Effector memory CD8-positive, alpha-beta T cell (primary cell): ENCODE measurements at places on chromosomes 16 and 17.

DNA sequence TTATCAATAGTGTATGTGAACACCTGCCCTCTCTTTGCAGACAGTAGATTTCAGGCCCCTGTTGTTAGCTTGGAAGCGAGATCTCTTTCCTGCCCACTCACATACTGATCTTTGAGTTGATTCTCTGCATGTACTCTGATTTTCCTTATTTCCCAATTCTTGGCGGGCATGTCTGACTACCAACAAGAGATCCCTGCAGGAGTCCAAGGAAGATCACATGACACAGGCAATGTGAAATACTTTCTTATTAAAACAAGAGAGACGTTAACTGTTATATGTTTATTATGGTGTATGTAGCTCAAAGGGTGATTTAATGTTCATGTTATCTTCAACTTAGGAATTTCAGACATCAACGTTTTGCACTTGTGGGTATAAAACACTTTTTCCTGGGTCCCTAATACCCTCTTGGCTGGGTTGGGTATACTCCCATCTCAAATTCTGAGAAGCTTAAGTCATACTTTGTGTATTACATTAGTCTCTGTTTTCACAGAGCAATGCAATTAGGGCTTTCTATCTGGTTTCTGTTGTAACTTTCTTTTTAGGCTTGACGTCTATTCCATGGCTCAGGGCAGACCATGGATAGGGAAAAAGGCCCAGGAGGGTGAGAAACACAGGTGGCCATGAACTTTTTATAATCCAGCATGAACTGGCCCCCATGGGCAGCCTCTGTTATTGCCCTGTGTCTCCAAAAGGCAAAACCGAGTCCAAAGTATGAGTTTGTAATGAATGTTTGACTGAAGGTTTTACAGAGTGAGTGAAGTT lies 32.2 kb downstream of the HSD17B2 start:
- H3K27me3 ChIP-seq = peaks cover 49% of the 10 kb centered on the region
- H3K36me3 ChIP-seq = no peaks in the 10 kb centered on the region
- no peak overlapping the region for H3K4me3 ChIP-seq
- DNase-seq = no peak
- H3K27ac ChIP-seq = no peak overlapping the region
- H3K4me1 ChIP-seq = no peaks in the 10 kb centered on the region

DNA sequence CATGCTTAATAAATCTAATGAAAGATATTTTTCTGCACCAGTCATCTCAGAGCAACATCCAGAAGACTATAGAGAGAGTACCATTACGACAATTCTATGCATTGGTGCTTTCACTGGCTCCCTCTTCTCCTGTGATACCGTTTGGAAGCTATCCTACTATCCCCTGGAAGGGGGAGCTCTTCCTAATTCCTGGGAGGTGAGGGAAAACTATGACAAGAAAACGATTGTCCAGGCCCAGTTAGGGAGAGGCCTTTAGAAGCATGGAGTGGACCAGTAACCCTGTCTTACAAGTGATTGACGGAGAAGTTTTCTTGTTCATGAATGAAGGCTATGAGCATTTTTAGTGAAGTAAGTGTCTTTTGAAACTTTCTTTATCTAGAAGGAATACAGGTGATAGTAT lies 150.2 kb downstream of the TANC2 start:
- DNase-seq = no peak
- H3K36me3 ChIP-seq = no peaks in the 10 kb centered on the region
- H3K27ac ChIP-seq = no peak overlapping the region
- H3K27me3 ChIP-seq = no peaks in the 10 kb centered on the region
- no peak overlapping the region for H3K4me3 ChIP-seq

DNA sequence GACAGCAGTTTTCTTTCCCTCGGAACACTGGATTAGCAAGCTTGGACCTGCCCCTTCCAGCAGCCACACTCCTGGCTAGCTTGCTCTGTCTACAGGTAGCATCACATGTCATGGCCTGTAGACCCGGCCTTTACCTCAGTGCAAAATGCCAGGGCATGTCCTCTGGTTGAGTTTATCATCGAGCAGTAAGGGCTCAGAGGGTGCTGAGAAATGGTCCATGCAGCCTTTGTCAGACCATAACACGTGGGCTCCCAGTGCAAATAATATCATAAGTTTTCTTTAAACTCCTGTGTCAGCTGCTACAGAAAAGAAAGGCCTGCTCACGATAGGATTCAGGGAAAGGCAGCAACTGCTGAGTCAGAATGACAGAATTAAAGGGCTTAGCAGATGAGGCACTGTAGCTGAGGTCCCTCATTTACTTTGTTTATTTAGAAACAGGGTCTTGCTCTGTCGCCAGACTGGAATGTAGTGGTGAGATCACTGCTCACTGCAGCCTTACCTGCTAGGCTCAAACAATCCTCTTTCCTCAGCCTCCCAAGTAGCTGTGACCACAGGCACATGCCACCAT lies 8.0 kb upstream of the GNA13 start:
- no peaks in the 10 kb centered on the region for H3K27me3 ChIP-seq
- peaks cover 3% of the 10 kb centered on the region for H3K36me3 ChIP-seq
- no peak overlapping the region for H3K4me3 ChIP-seq
- H3K27ac ChIP-seq = no peak overlapping the region

DNA sequence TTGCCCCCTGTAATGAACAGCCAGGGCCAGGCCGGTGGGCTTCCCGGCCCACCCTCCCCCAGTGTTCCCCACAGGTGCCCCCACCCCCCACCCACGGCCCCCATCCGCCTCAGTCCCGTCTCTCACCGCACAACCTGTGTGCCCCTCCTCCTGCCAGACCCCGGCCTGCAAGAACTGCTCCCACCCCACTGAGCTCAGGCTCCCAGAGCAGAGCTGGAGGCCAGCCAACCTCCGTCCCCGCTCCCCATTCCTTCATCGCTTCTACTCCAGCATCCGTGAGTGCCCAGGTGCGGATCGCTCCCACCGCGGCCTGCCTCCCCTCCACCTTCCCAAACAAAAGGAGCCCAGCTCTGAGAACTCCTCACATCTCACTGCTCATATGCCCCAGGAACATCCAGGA lies 4.2 kb downstream of the MVD start:
- peaks cover 52% of the 10 kb centered on the region for H3K36me3 ChIP-seq
- peak overlapping the region; percentile 29 for H3K27ac ChIP-seq
- H3K4me1 ChIP-seq = peaks cover 6% of the 10 kb centered on the region
- no peak for DNase-seq
- H3K27me3 ChIP-seq = no peaks in the 10 kb centered on the region
- H3K4me3 ChIP-seq = no peak overlapping the region

- no peak overlapping the region for H3K4me3 ChIP-seq
- no peak for DNase-seq
- H3K27ac ChIP-seq = peak overlapping the region; percentile 68
Observed at GRCh38 chr16:74888888-74889287, 96.0 kb downstream of the WDR59 start.

GRCh38 chr17:82283208-82283749 lies 9.8 kb upstream of the CSNK1D start:
- no peak overlapping the region for H3K27ac ChIP-seq
- peak overlapping the region; percentile 42 for H3K4me3 ChIP-seq
- peaks cover 6% of the 10 kb centered on the region for H3K36me3 ChIP-seq
- no peak for DNase-seq
- peaks cover 19% of the 10 kb centered on the region for H3K4me1 ChIP-seq
- no peaks in the 10 kb centered on the region for H3K27me3 ChIP-seq

DNA sequence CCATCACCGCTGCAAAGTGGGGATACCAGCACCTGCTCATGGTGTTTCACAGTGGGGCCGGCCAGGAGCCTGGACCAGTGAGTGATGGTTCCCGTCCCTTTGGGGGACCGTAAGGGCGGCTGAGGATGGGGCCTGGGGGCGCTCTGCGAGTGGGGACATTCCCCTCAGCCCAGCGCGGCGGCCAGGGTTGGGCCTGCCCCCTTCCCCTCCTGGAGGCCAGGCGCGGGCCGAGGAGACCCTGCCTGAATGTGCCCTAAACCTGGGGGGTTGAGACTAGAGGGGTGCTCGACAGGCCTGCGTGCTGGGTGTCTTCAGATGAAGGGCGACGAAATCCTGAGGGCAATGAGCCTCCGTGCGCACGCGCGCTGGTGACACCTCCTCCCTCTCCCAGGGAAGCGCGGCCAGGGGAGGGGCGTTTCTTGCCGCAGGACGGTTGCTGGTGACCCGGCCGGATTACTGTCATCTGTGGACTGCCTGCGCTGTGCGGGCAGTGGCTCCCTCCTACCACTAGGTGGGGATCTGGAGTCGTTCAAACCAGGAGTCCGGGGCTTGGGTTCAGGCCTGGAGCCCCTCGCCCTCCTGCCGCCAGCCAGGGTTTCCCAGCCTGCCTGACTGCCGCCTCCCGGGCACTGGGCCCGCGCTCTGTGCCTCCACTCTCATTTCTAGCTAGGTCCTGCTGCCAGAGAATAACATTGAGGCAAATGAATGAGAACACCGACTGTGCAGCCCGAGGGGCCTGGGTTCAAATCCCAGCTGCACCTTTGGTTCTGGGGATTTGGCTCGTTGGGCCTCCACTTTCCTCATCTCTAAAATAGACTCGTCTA lies 17.1 kb downstream of the TBX2 start:
- H3K36me3 ChIP-seq = no peaks in the 10 kb centered on the region
- no peak overlapping the region for H3K4me3 ChIP-seq
- H3K27ac ChIP-seq = no peak overlapping the region

GRCh38 chr16:61324044-61324443 lies 712.2 kb downstream of the CDH8 start:
- no peaks in the 10 kb centered on the region for H3K36me3 ChIP-seq
- H3K27ac ChIP-seq = no peak overlapping the region
- H3K4me1 ChIP-seq = no peaks in the 10 kb centered on the region
- no peaks in the 10 kb centered on the region for H3K27me3 ChIP-seq
- no peak overlapping the region for H3K4me3 ChIP-seq

DNA sequence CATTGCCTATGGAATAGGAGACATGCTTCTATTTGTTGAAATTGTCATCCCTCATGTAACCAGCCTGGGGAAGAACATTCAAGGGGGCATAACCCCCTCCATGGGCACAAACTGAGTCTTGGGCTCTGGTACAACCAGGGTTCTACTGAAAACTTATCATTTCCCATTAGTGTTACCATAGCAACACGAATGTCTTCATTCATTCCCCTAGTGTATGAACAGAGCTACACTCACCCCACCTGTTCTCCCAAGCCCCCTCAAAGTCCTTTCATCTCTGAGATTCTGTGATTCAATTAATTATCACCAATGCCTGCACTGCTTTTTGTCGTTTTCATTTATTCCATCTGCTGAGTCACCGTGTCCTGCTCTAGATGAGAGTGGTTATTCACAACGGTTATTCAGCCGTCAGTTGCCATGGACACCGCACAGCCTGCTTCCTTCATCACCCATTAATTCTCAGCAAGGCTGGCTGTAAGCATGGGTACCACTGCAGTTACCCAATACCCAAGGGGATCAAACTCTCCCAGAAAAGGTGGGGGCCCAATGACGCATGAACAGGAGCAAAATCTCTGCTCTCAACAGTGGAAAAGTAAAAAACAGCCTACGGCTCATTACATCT lies 1.6 kb upstream of the GAST start:
- no peak overlapping the region for H3K27ac ChIP-seq
- no peak overlapping the region for H3K4me3 ChIP-seq
